ENCODE measurements at places on chromosomes 7 and 10. TPM values are rescaled to one million over a fixed set of nuclear protein-coding genes. Genes with fewer than 3 reads are reported as not detected.

Gene CPA5
- total RNA-seq: 2.5 TPM

Gene AKR1C4
- total RNA-seq: not detected

Gene CCDC136
- total RNA-seq: 7.5 TPM

Gene UPK3B
- total RNA-seq: 1.8 TPM

Gene GBX1
- total RNA-seq: not detected

Gene COL1A2
- not detected for total RNA-seq

Gene KEL
- 3.3 TPM for total RNA-seq

Gene PDE6C
- total RNA-seq: not detected

Gene OLAH
- total RNA-seq: not detected

Gene THSD7A
- total RNA-seq: not detected

Gene MMS19
- 71.2 TPM for total RNA-seq

Gene TAS2R39
- total RNA-seq: not detected

Gene PNLIPRP1
- not detected for total RNA-seq
